Mesothelial cell of epicardium (in vitro differentiated cells): ENCODE measurements at places on chromosomes 2 and 18. TPM values are rescaled to one million over a fixed set of nuclear protein-coding genes. Genes with fewer than 3 reads are reported as not detected.

MBP gene
- 19.1 to 20.8 TPM (median 20.6 TPM) in 3 replicates for total RNA-seq

CD302 gene
- 2.9 to 3.1 TPM (median 2.9 TPM) in 3 replicates for total RNA-seq

HTR2B gene
- total RNA-seq = 2.6 to 3.7 TPM (median 3.4 TPM) in 3 replicates

CSRNP3 gene
- total RNA-seq = 29.1 to 31.2 TPM (median 29.6 TPM) in 3 replicates

CRYGB gene
- not detected in 3 replicates for total RNA-seq

GIGYF2 gene
- 75.3 to 78.8 TPM (median 76.9 TPM) in 3 replicates for total RNA-seq

GRP gene
- not detected in 3 replicates for total RNA-seq

DNAJC5G gene
- 0.18 to 0.27 TPM in 2 of 3 replicates, not detected in the other for total RNA-seq

SKA1 gene
- total RNA-seq = 5.0 to 5.9 TPM (median 5.5 TPM) in 3 replicates

SCYGR4 gene
- total RNA-seq = not detected in 3 replicates

ALK gene
- total RNA-seq = 0.09 to 0.23 TPM (median 0.13 TPM) in 3 replicates

ARHGEF4 gene
- 20.9 to 25.5 TPM (median 23.9 TPM) in 3 replicates for total RNA-seq

CEP76 gene
- total RNA-seq = 8.9 to 9.6 TPM (median 9.4 TPM) in 3 replicates

VWA3B gene
- total RNA-seq = not detected in 3 replicates

NEU4 gene
- 0.87 to 1.8 TPM (median 1.7 TPM) in 3 replicates for total RNA-seq
